ENCODE measurements at places on chromosomes 11 and 22.

GRCh38 chr11:73333640-73334383 is 25.7 kb downstream of the ARHGEF17 start:
- no peak for DNase-seq

DNA sequence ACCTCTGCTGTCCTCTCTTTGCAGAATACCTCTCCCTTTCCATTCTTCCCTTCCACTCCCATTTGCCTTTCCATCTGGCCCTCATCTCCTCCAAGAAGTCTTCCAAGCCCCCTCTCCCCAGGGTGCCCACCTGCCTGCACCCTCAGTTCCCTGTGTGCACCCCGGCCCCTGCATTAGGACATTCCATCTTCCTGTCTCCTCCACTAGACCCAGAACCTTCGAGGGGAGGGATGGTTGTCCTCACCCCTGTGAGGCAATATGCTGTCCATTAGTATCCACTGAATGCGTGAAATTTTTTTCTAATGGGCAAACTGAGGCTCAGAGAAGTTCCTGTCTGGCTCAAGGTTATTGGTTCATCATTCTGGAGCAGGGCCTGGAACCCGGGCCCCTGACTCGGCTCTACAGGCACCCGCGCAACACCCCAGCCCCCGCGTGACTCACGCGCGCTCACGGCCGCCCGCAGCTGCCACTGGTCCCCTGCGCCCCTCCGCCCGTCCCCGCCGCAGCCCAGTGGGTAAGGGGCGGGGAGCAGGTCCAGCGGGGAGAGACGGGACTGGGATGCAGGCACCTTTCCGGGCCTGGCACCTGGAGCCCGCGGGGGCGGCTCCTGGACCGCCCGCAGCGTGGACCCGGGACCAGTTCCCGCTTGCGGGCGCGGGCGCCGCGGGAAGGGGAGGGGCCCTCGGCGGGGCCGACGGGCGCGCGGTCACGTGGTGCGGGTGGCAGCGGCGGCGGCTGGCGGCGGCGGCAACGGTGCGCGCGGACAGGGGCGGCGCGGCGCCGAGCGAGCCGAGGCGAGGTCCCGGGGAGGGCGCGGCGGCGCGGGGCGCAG is 7.0 kb downstream of the SEPTIN3 start:
- no peak for DNase-seq

DNA sequence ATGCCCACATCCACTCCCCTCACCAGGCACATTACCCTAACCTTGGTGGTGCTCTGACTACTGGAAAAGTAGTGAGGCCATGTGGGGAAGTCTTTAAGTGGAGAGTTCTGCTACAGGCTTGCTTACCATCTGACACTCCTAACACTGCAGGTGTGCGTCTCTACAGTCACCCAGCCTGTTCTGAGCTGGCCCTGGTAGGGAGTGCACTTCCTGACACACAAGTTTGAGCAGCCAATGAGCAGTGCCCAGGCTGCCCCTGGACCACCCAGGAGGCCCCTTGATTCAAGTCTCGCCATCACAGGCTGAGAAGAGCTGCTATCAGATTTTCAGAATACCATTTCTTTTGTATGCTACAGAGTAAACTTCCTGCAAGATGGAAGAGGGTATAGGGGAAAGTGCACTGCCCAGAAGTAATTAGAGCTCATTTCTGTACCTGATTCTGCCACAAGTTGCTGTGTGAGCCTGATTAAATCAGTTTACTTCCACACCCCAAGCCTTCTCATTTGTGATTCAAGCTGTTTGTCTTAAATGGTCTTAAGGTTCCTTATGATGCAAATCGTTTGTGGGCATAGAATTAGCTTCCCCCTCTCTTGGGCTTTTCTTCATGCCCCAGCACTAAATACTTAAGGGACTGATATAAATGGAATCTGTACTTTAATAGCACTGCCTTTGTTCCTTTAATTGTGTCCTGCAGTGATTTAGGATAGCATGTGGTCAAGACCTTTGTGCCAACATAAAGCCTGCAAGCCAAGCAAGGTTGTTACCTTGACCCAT is 22.2 kb downstream of the OPCML start:
- no peak for DNase-seq

DNA sequence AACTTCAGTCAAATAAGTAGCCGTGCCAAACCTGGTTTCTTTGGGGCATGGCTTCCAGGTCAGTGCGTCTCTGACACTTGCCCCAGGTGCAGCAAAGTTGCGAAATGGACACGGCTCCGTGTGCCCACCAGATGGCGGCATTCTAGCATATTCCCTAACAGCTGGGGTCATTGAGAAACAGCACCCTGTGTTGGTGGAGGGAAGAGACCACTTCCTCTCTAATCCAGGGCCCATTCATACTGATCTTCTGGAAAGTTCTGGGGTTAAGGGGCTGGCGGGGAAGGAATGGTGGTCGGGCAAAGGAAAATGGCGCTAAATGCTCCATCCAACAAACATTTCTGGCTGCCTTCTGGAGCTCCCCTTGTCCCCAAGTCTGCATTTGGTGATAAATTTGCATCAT is 141.2 kb upstream of the TIMP3 start:
- peak; percentile 78 for DNase-seq

GRCh38 chr11:130561441-130561881 is 113.0 kb downstream of the ADAMTS15 start:
- no peak for DNase-seq

DNA sequence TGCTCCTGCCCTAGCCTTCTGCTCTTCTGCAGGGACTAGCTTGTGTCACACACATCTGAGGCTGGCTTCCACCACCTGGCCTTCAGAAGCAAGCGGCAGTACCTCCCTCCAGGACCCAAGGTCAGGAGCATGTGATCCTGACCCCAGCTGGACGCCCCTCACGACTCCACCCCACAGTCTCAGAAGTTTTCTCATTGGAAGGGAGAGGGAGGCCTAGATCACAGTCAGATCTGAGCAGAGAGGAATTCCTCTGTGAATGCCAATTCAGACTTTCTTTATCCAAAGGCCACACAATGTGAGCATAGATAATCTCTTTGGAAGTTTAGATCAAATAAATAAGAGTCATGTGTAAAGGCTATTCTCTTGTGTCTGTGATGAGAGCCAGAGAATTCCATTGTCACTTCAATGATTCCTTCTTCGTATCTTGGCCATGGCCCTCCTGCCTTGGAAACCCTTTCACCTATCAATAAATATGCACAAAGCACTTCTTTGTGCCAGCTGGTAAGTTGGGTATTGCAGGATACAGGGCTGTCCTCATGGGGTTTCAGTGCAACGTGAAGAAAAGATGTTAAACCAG is 142.9 kb downstream of the SNX19 start:
- DNase-seq: peak; percentile 60

- no peak for DNase-seq
Observed at GRCh38 chr22:19960491-19961200, 19.0 kb upstream of the TXNRD2 start.

GRCh38 chr11:128359515-128359914 is 227.8 kb downstream of the ETS1 start:
- DNase-seq: peak; percentile 69

DNA sequence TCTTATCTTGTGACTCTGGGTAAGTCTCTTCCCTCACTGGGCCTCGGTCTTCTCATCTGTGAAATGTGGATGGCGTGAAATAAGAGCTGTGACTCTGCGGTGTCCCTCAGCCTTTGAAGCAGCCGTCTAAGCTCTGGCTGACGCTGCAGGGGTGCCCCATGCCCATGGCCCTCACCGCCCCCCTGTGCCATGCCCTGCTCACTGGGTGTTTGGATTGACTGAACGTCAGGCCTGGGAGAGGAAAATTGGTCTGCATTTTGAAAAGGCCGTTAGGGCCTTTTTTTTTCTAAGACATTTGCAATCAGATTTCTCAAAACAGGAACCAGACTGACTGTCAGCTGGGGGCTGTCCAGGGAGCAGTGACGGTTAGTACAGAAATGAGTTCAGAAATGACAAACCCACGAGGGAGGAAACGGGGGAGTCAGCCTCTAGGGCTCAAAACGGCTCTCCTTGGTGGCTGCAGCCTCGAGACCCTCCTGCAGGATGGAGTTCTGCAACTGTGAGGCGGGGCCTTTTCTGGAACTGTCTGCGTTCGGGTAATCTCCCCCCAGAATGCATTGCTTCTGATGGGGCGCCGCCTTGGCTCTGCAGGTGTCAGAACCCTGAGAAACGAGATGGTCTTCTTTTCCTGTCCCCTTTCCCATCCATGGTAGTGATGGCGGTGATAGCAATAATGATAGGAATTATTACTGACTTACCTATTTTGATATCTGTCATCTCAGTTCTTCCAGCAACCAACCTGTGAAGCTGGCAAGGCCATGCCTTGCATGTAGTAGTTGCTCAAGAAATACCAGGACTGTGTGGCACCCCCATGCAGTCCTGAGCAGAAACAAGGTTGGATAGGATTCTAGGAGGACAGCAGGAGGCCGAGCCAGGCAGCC is 2.0 kb downstream of the GRK2 start:
- no peak for DNase-seq
